ENCODE measurements at places on chromosomes 6 and 20.
A peak's percentile ranks its signal among the peaks of the same experiment; 100 is the strongest.

- peak; percentile 72 for DNase-seq
- no peaks in the 10 kb centered on the region for H3K36me3 ChIP-seq
- peak overlapping the region; percentile 96 for H3K4me3 ChIP-seq
- H3K27me3 ChIP-seq = no peaks in the 10 kb centered on the region
These were observed 792 bp upstream of the MICA start for GRCh38 chr6:31402324-31403282.

DNA sequence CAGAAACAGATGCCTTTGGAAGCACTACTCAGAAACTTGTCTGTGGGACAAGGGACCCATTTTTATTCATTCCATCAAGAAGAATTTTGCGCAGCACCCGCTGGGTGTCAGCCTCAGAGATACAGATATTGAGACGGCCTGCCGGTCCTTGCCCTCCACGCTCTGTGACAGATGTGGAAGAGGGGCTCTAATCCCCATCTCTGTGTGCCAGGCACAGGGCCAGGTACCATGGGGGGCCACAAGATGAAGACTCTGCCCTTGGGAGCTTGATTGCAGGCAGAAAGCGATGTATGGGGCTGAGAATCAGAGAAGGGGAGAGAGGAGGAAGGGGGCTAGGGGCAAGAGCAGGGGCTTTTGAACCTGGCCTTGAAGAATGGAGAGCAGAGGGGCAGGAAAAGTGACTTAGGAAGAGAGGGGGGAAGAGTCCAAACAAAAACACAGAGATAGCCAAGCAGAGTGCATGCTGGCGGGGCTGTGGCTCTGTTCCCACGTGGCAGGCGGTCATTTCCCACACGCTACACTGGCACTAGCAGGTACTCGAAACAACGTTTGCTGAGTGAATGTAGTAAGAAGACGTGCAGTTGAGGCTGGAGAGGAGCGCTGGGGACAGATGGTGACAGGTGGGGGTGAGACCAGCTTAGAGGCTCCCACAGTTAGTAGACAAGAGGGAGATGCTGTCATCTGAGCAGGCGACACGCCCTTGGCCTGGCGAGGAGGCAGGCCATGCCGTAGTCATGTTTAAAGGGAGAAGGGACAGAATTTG is 170.3 kb upstream of the SNX9 start:
- no peaks in the 10 kb centered on the region for H3K27me3 ChIP-seq
- no peak overlapping the region for H3K4me3 ChIP-seq
- H3K27ac ChIP-seq = no peak overlapping the region
- H3K36me3 ChIP-seq = no peaks in the 10 kb centered on the region
- H3K4me1 ChIP-seq = no peaks in the 10 kb centered on the region

DNA sequence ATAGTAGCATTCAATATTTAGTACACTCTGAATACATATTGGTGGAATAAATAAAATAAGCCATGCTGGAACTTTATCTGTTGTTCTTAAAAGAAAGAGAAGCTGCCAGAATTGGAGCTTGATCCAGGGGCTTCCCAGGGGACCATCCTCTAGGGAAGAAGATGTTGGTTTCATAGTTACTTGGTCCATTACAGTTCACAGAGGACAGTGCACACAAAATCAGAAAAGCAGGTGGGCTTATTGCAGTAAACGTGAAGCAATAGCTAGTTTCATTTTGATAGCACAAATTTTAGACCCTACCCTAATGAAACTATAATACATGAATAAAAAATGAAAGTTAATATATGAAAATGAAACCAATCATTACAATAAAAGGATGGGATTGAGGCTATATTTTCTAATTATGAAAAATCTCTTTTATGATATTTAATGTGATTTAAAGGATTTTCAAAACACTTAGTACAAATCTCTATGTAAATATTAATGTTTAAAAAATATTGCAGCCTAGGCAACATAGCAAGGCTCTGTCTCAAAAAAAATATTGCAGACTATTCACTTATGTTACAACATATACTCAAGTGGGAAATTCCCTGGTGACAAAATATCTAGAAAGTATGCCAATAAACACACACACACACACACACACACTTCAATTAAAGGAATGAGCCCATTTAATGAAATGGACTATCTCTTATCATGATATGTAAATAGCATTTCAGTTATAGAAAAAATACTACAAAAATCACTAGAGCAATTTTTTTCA is 227.0 kb upstream of the MARCKS start:
- no peaks in the 10 kb centered on the region for H3K36me3 ChIP-seq
- no peak for DNase-seq
- H3K27ac ChIP-seq = peak overlapping the region; percentile 32
- H3K4me1 ChIP-seq = peaks cover 39% of the 10 kb centered on the region
- no peaks in the 10 kb centered on the region for H3K27me3 ChIP-seq

DNA sequence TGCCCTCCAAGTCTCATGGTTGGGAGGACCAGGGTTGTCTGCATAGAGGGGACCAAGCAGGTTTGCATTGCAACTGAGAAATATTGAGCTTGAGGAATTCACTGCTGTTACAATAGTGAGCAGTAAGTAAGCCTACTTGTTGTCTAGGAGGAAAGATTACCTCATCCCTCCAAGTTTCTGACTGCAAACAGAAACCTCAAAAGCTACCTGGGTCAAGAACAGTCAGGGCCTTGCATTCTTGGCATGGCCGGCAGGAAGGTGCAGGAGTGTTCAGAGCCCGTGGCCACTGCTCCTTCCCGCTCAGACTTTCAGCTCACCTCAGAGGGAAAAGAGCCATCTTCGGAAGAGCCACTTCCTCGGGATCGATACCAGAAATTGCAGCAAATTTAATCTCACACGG is 46.0 kb upstream of the DOK5 start:
- no peaks in the 10 kb centered on the region for H3K36me3 ChIP-seq
- H3K4me1 ChIP-seq = no peaks in the 10 kb centered on the region
- H3K27ac ChIP-seq = no peak overlapping the region
- no peaks in the 10 kb centered on the region for H3K27me3 ChIP-seq
- no peak overlapping the region for H3K4me3 ChIP-seq
- DNase-seq = no peak

- peaks cover 51% of the 10 kb centered on the region for H3K27me3 ChIP-seq
- H3K4me1 ChIP-seq = peaks cover 6% of the 10 kb centered on the region
- no peaks in the 10 kb centered on the region for H3K36me3 ChIP-seq
- no peak for DNase-seq
- no peak overlapping the region for H3K27ac ChIP-seq
- H3K4me3 ChIP-seq = no peak overlapping the region
These were observed 5.0 kb downstream of the KCNQ2 start for GRCh38 chr20:63467294-63468083.

DNA sequence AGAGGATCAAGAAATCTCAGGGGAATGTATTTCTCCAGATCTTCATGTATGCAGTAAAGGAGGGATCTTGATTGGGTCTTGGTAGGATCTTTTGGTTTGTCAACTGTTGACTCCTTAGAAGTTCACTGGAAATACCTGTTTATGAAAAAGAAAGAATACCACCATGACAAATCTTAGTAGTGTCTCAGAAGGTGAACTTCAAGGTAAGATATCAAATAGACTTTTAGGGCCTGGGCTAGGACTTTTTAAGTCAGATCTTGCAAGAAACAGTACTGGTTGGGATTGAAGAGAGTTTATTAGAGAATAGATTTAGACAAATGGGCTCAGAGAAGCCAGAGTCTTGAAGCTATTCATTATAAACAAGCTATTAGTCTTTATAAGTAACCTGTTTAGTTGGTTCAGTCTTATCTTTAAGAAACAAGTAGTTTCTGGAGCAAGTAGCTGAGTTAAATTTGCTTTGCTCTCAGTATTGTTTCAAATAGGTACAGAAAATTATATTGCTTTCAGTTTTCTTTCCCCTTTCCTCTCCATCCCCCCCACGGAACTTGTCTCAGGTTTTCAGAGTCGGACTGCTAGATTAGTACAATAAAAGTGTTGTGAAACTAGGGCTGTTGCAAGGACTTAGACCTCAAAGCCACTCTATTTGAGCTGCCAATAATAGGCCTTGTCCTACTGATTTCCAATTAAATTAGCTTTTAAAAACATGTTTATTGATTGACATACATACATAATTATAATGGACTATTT is 529.1 kb upstream of the CITED2 start:
- H3K4me1 ChIP-seq = no peaks in the 10 kb centered on the region
- no peak overlapping the region for H3K27ac ChIP-seq
- no peaks in the 10 kb centered on the region for H3K27me3 ChIP-seq
- no peak for DNase-seq

Measured in upper lobe of right lung (tissue), 1 donor.